ENCODE measurements at places on chromosomes 11 and 22. TPM values are rescaled to one million over a fixed set of nuclear protein-coding genes. Genes with fewer than 3 reads are reported as not detected.

DNA sequence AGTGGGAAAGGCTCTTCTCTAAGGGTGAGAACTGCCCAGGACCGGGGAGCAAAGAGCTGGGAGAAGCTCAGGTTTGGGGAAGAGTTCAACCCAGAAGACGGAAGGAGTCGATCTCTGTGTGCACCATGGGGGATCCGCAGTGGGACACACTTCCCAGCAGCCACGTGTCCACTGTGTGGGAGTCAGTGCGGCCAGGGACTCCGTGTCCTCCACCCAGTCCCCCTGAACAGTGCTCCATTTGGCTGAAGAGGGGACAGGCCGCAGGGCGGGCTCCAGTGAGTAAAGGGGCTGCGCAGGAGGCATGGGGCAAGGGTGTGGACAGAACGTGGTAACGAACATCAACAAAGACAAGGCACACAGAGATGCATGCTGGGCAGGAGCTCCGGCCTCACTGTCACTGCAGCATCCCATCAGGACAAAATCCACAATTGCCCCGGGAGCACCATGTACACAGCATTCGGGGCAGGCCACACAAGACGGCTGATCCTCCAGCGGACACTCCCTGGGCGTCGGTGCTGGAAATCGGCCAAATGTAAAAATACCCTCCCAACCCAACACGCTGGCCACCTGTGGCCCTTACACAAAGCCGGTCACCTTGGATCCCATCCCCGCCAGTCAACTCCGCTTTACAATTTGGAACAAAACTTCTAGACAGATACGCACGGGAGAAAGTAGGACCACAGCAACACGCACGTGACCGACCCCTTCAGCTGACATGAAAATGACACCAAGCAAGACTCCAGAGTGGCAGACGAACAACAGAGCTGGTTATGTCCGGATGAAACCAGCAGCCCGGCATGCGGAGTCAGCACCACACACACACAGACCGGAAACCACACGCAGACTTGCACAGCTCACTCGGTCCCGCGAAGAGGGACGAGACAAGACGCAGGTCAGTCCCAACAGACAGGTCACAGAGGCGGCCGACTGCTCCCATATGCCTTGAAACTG, 366.8 kb downstream of the SHANK2 start:
- H3K27ac ChIP-seq, result no peak overlapping the region
- H3K4me3 ChIP-seq, result no peak overlapping the region
- DNase-seq, result no peak
- no peaks in the 10 kb centered on the region for H3K27me3 ChIP-seq
- no peaks in the 10 kb centered on the region for H3K36me3 ChIP-seq

DNA sequence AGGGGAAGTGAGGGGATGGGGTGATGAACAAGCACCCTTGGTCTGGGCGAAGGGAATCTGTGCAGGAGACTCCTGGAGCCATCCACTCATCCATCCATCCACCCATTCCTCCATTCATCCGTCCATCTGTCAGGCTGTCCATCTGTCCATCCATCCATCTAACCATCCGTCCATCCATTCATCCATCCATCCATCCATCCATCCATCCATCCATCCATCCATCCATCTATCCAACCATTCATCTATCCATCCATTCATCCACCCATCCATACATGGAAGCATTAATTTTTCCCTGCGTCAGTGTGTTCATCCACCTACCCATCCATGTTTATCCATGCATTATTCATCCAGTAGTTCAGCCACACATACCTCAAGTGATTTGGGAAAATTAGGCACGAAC, 32.0 kb downstream of the WNT11 start:
- no peaks in the 10 kb centered on the region for H3K36me3 ChIP-seq
- peaks cover 9% of the 10 kb centered on the region for H3K4me1 ChIP-seq
- H3K27ac ChIP-seq, result no peak overlapping the region

GRCh38 chr11:32497951-32498350, 62.6 kb upstream of the WT1 start:
- no peaks in the 10 kb centered on the region for H3K27me3 ChIP-seq
- no peaks in the 10 kb centered on the region for H3K4me1 ChIP-seq
- no peak overlapping the region for H3K4me3 ChIP-seq
- no peaks in the 10 kb centered on the region for H3K36me3 ChIP-seq

GRCh38 chr22:23604939-23605712, 25.0 kb upstream of the IGLL1 start:
- H3K36me3 ChIP-seq, result no peaks in the 10 kb centered on the region
- DNase-seq, result no peak
- no peak overlapping the region for H3K4me3 ChIP-seq

- no peaks in the 10 kb centered on the region for H3K4me1 ChIP-seq
- no peak overlapping the region for H3K4me3 ChIP-seq
- no peaks in the 10 kb centered on the region for H3K36me3 ChIP-seq
- H3K27me3 ChIP-seq, result no peaks in the 10 kb centered on the region
Observed at GRCh38 chr11:125873881-125874555, 13.4 kb upstream of the HYLS1 start.

DNA sequence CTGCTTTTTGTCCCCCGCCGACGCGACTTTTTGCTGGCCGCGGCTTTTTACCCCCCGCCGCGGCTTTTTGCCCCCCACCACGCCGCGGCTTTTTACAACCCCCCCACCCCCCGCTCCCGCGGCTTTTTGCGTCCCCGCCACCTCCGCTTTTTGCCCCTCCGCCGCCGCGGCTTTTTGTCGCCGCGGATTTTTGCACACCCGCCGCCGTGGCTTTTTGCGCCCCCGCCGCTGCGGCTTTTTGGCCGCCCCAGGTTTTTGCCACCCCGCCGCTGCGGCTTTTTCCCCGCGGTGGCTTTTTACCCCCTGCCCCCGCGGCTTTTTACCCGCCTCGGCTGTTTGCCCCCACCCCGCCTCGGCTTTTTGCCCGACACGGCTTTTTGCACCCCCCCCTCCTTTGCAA, 205.5 kb downstream of the CCT8L2 start:
- H3K4me3 ChIP-seq, result no peak overlapping the region
- no peak for DNase-seq
- H3K36me3 ChIP-seq, result no peaks in the 10 kb centered on the region

- no peak for DNase-seq
- no peaks in the 10 kb centered on the region for H3K4me1 ChIP-seq
- no peak overlapping the region for H3K27ac ChIP-seq
- no peaks in the 10 kb centered on the region for H3K27me3 ChIP-seq
Observed at GRCh38 chr11:91978747-91979146, 245.9 kb upstream of the FAT3 start.

- H3K27me3 ChIP-seq, result no peaks in the 10 kb centered on the region
- no peak overlapping the region for H3K4me3 ChIP-seq
- no peaks in the 10 kb centered on the region for H3K36me3 ChIP-seq
- no peak for DNase-seq
- H3K27ac ChIP-seq, result no peak overlapping the region
Observed at GRCh38 chr11:16813126-16813525, 74.7 kb downstream of the C11orf58 start.

The GRIA4 gene
- not detected for total RNA-seq

The BDNF gene
- total RNA-seq, result not detected

The IL10RA gene
- 268 TPM for total RNA-seq

The SPON1 gene
- total RNA-seq, result not detected

The NAALAD2 gene
- total RNA-seq, result not detected

The SYNGR1 gene
- total RNA-seq, result 30.3 TPM

Measured in natural killer cell (primary cell).